HCEC 1CT (cell line): ENCODE measurements at places on chromosomes 1 and 21.

GRCh38 chr21:29526545-29526944 is 227.8 kb downstream of the BACH1 start:
- DNase-seq: no peak

- DNase-seq: peak; percentile 17
These were observed 46.5 kb downstream of the LUZP1 start for GRCh38 chr1:23122023-23122748.

- DNase-seq: no peak
These were observed 79.5 kb downstream of the STUM start for GRCh38 chr1:226627924-226628611.

GRCh38 chr1:226551299-226551698 is 2.7 kb downstream of the STUM start:
- DNase-seq: no peak

DNA sequence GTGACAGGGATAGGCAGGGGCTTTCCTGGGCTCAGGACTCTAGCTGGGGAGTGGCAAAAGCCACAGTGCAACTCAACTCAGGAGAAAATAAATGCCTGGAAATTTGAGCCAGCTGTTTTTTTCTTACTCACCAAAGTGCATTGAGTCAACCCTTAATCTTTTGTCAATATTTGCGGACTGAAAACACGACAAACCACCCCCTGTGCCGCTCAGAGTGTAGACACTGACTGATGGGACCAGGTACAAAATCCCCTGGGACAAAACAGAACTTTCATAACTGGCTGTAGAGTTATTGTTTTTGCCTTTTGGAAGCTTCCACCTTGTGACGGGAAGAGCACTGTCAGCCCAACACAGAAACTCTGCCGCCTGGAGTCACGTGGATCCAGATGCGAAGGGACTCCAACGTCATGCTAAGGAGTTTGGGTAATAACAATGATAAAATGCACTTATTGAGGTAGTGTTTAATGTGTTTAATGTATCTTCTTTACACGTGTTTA is 164.6 kb downstream of the PLPP3 start:
- no peak for DNase-seq

DNA sequence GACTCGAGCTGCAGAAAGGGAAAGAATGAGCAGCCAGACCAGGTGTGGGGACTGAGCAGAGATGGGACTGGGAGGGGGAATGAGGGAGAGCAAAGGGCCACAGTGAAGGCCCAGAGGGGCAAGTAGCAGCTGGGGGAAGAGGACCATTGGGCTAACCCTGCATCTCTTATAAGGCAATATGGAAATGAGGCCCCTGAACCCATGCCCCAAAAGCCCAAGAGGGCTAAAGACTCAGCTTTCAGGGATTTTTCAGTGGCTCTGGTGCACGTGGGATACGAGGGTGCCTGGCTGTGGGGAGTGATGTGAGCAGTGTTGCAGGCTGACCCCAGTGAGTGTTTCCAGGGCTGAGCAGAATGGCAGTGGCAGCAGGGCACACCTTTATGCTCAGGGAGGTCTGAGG is 496 bp upstream of the TNNI1 start:
- no peak for DNase-seq

DNA sequence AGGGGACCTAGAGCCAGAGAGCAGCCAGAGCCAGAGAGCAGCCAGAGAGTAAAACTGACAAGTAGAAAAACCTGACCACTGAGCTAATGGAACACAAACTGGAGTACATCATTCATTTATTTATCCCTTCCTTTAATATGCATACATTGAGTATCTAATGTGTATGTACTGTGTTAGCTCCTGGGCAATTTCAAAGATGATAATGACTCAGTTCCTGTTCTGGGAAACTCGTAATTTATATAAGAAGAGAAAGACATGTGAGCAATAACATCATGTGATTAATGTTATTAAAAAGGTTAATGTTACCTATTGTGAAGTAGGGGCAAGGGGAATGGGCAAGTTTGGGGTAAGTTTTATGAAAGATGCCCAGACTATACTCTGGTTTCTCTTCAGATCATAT is 199.9 kb downstream of the TNR start:
- no peak for DNase-seq

GRCh38 chr1:65698590-65698989 is 94.1 kb upstream of the PDE4B start:
- no peak for DNase-seq

- no peak for DNase-seq
These were observed 221.1 kb upstream of the PBX1 start for GRCh38 chr1:164337885-164338284.

DNA sequence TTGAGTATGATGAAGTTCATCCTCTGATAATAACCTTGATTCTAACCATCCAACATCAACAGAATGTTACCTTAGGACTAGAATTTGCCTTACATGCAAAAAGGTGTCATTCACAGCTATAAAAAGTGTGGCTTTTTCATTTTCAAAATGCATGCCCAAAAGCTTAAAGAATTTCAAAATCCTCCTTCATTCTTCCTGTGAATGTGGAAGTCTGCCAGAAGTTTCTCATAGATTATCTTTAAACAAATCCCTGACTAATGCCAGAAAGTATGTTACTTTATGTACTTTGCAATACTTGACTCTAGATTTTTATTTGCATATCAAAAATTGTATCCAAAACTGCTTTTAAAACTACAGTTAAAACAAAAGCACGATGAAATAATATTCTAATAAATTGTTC is 270.6 kb upstream of the ZRANB2 start:
- DNase-seq: peak; percentile 91

DNA sequence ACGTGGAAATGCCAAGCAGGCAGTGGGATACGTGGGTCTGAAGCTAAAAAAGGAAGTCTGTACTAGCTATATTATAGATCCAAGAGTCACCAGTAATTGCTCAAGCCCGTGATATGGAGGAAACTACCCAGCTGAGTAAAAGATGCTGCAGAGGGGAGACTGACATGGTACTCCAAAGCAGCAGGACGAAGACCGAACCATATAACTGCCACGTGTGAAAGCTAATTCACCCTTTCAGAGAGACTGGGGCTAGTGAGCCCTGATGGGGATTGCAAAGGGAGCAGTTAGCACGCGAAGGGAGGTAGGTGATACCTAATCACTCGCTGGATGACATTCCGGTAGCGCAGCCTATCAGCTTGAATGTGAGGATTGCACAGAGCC is 316 bp downstream of the AP4B1 start:
- peak; percentile 41 for DNase-seq

GRCh38 chr21:17539323-17539722 is 26.5 kb downstream of the CXADR start:
- no peak for DNase-seq

DNA sequence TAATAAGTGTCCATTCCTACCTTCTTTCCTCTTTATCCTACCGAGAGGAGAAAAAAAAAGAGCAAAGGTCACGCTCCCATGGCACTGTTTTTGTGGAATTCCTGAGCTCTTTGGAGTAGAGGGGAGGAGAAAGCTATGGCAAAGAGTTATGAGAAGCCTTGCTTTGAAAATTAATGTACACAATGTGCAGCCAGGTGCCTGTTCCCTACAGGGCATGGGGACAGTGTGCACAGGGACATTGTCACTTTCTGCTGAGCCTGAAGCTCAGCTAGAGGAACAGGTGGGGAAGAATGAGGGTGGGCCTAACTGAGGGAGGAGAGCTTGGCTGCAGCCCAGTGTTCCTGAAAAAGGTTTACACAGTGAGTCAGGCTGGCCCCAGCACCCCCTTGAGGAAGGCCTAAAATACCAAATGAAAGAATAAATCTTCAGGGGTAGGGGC is 66.1 kb downstream of the PLXNA2 start:
- no peak for DNase-seq

DNA sequence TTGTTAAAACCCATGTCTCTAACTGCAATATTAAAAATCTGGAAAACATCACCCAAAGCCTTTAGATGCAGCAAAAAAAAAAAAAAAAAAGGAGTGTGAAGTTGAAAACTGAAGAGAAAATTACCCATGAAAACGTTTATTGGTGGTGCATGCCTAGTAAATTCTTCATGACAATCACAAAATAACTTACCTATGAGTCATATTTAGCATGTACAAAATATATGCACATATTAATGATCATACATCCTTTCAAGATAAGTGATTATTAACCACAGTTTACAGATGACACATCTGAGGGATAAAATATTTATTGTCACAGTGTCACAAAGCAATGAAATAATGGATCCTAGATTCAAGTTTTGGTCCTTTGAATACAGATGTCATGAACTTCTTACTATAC is 505.2 kb upstream of the NR5A2 start:
- DNase-seq: peak; percentile 43

GRCh38 chr1:205994346-205994745 is 8.8 kb downstream of the RAB7B start:
- DNase-seq: no peak

DNA sequence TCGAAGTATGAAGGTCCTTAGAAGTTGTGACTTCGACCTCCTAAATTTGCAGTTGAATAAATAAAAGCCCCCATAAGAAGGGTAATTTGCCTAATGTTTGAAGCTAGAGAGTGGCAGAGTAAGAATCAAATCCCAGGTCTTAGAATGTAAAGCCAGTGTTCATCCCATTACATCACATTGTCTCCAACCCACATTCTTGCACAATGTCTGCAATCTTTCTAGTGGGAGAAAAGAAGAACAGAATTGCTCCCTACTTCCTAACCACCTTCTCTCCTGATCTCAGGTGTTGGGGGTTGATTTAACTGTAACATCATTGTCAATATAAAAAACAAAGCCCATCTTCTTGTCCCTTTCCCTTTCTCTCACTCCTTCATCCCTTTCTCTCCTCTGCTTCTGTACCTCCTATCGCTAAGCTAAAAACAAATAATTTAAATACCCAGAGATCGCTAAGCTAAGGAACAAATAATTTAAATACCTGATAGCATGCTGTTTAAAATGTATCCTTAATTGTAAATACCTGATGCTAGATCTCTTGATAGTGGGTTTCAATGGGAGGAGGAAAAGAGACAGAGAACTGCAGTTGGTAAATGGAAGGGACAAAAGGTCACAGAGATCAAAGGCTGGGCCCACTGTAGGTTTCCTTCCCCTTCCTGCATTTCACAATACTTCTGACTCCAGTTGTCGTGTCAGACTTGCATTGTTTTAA is 32.1 kb upstream of the CCDC190 start:
- DNase-seq: peak; percentile 72

DNA sequence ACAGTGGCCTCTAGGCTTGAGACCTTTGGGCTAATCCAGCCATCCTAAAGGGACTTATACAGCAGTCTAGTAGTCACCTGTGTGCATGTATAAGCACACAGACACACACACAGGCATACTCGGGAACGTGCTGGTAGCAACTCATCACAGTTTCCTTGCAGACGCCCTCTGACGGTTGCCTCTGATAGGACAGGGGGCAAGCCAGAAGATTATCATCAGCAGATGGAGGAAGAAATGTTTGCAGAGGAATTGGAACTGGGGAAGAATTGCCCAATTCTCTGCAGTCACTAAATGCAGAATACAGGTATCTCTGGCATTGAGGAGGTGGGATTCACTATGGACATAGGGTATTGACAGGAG is 222.2 kb downstream of the C1orf94 start:
- DNase-seq: no peak

DNA sequence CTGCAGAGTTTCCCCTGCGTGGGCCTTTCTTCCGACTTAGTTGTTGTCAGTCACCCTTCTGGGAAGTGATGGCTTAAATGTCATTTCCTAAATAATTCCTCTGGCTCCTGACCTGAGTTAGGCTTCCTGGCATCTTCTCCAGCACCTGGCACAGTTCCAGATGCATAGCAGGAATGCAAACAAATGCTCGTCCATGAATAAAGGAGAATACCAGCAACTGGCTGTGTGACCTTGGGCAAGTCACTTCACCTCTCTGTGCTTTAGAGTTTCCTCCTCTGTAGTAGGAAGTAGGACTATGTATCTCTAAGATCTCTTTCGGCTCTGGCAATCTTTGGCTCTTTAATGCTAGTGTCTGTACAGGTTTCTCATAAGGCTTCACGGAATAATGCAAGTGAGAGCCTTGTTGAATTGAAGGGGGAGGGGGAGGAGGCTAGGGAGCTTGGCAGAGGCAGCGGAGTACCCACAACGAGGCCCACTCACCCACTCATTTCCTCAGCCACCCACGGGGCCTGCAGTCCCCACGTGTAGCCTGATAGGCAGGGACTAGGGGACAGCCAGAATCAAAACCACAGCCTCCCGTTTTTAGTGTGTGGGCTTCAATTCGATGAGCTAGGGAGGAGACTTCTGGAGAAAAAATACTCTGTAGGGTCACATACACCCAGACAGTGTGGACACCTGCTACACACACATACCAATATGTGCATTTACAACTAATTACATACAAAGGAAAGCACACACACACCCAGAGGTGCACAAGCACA is 48.1 kb downstream of the TENT5C start:
- DNase-seq: no peak

DNA sequence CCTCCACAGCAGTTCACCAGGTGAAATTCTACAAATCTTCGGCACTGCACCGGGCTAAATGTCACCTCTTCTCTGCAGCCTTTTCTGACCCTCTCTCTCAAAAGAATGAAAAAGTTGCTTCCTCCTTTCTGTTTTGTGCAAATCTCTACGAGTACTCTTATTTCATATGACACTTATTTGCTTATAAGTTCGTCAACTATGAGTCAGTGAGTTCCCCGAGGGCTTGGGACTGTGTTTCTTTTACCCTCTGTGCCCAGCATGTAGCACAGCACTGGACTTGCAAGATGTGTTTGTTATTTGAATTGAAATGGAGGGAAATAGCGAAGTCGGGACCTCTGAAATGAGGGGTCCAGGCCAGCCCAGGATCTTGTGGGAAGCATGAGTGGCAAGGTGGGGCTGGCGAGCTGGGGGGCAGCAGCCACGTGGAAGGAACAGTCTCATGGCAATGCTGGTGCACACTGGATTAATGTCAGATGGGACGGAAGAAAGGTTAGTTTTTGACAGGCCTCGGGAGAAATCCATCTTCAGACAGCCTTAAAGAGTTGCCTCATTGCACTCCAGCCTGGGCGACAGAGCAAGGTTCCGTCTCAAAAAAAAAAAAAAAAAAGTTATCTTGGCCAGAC is 6.2 kb downstream of the SLC6A9 start:
- DNase-seq: no peak

- no peak for DNase-seq
These were observed 11.6 kb downstream of the DSTYK start for GRCh38 chr1:205199931-205200299.

DNA sequence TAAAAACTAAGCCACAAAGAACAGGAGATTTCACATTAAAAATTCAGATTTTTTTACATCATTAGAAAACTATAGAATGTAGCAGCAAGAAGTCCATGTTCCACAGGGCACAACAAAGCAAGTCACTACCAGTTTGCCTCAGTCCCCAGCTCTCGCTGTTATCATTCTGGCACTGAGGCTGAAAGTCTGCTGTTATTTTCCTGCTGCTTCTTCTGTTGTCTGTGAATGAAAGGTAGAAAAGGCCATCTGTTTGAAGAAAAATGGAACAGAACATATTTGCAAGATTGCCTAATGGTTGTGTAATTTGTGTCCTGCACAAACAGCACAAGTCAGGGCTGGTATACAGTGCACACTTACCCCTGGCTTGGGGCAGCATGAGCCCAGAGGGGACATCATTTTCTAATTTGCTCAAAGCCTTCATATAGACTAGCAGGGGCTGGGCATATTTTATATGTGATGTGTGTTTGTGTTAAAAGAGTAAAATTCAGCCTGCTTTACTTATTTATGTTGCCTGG is 105.6 kb upstream of the COG2 start:
- no peak for DNase-seq

- no peak for DNase-seq
These were observed 152.2 kb downstream of the NPHP4 start for GRCh38 chr1:5839881-5840550.
